Activated CD4-positive, alpha-beta memory T cell treated with anti-CD3 and anti-CD28 coated beads, Interleukin-2, amount 10 ng/mL, durations not matched to agents 7 days and 5 days (primary cell): ENCODE measurements at places on chromosomes 2 and 18. TPM values are rescaled to one million over a fixed set of nuclear protein-coding genes. Genes with fewer than 3 reads are reported as not detected.

GRCh38 chr2:28318462-28319117 lies 74.1 kb upstream of the FOSL2 start:
- DNase-seq: no peak
- no peaks in the 10 kb centered on the region for H3K36me3 ChIP-seq
- H3K4me1 ChIP-seq: no peaks in the 10 kb centered on the region
- no peak overlapping the region for H3K27ac ChIP-seq
- no peak overlapping the region for H3K4me3 ChIP-seq
- H3K27me3 ChIP-seq: no peaks in the 10 kb centered on the region

GRCh38 chr2:181306785-181307184 lies 150.4 kb upstream of the ITGA4 start:
- peaks cover 69% of the 10 kb centered on the region for H3K4me1 ChIP-seq
- no peak for DNase-seq
- H3K4me3 ChIP-seq: peak overlapping the region; percentile 52
- no peaks in the 10 kb centered on the region for H3K27me3 ChIP-seq
- H3K36me3 ChIP-seq: no peaks in the 10 kb centered on the region

DNA sequence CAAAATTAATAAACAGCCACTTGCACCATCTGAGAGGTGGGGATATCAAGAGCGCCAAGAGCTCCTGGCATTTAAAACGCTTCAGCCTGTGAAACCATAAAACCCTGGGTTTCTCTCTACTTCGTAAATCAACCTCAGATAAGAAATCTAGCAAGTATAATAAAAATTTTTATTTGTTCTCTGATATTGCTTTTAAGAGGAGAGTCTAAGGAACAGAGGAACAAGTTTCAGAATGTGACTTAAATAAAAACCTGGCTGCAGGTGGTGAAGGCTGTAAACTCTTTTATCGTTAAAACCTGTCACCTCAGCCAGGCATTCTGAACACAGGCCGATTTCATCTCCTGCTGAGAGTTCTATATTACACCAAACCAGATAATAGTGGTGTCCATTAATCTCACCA lies 9.9 kb downstream of the DYTN start:
- no peak for DNase-seq
- no peaks in the 10 kb centered on the region for H3K4me1 ChIP-seq
- peaks cover 12% of the 10 kb centered on the region for H3K27me3 ChIP-seq
- no peaks in the 10 kb centered on the region for H3K36me3 ChIP-seq
- no peak overlapping the region for H3K4me3 ChIP-seq

CFAP65 gene
- not detected for total RNA-seq

GRCh38 chr2:69490486-69490885 lies 53.3 kb upstream of the NFU1 start:
- peaks cover 26% of the 10 kb centered on the region for H3K4me1 ChIP-seq
- H3K27ac ChIP-seq: no peak overlapping the region
- no peak overlapping the region for H3K4me3 ChIP-seq
- no peak for DNase-seq
- H3K36me3 ChIP-seq: peaks cover 60% of the 10 kb centered on the region

TLX2 gene
- 2.6 TPM for total RNA-seq

DNA sequence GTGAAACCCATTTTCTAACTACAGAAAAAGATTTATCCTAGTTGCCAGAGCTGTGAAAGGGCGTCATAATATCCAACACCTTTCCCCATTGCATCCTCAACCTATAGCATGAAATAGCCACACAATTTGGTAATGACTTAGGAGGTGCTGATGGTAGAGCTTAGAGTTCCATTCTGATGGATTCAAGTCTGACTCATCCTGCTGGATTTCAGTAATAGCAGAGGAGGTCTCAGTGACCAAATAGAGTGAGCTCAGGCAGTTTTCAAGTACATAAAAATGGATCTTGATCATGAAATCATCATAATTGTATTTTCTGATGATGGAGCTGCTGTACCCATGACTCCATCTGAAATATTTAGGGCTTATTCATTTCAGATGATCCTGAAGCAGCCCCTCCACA lies 270.7 kb upstream of the KLHL29 start:
- H3K27me3 ChIP-seq: no peaks in the 10 kb centered on the region
- H3K4me3 ChIP-seq: no peak overlapping the region
- no peaks in the 10 kb centered on the region for H3K4me1 ChIP-seq

- DNase-seq: peak; percentile 44
- peaks cover 5% of the 10 kb centered on the region for H3K36me3 ChIP-seq
- peaks cover 10% of the 10 kb centered on the region for H3K27me3 ChIP-seq
- no peak overlapping the region for H3K27ac ChIP-seq
- no peak overlapping the region for H3K4me3 ChIP-seq
Measured at GRCh38 chr2:37568565-37568964, 102.9 kb downstream of the CDC42EP3 start.

- H3K36me3 ChIP-seq: no peaks in the 10 kb centered on the region
- no peaks in the 10 kb centered on the region for H3K4me1 ChIP-seq
- no peak overlapping the region for H3K4me3 ChIP-seq
- DNase-seq: no peak
Measured at GRCh38 chr2:146982393-146982846, 862.4 kb upstream of the ACVR2A start.

DNA sequence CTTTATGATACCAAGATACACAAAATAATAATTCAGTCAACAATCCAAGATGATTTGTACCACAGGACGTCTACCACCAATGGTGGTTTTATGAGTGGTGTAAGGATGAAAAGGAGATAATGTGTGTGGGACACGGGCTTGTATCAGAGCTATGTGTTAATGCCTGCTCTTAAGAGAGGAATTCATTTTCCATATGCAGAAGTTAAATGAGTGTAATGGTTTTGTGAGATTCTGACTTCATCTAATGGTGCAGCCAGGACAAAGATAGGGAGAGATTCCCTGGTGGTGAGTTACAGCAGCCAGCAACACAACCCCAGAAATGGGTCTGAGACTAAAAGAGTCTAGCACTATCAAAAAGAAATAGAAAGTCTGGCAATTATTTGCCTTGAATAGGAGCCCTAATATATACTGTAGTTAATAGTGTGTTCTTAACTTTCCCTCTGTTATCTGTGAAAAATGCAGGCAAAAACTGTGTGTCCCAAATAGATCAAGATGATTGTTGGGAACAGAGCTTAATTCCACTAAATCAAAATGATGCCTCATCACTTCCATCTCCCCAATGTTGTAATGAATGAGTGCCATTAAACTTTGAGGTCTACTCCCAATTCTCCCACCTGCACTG lies 455.0 kb upstream of the TCF4 start:
- no peak overlapping the region for H3K4me3 ChIP-seq
- no peak overlapping the region for H3K27ac ChIP-seq
- H3K36me3 ChIP-seq: no peaks in the 10 kb centered on the region
- DNase-seq: no peak
- no peaks in the 10 kb centered on the region for H3K27me3 ChIP-seq

DNA sequence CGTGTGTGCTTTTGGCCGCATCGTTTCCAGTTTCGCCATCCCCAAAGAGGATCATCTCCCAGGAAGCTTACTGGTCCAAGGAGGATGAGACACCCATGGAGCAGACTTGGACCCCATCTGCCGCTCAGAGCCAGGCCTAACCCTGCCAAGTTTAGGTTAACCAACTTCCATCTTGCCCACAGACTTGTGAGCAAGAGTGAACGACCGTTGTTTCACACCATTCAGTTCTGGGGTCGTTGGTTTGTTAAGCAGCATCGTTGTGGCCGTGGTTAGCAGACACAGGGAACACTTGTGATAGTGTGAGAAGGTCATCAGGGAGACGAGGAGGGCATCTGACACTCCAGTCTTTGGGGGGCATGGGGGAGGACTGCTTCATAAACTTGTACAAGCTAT lies 15.1 kb downstream of the IL1R2 start:
- peaks cover 14% of the 10 kb centered on the region for H3K4me1 ChIP-seq
- DNase-seq: no peak
- H3K4me3 ChIP-seq: no peak overlapping the region
- H3K27ac ChIP-seq: no peak overlapping the region
- H3K27me3 ChIP-seq: no peaks in the 10 kb centered on the region

- H3K27me3 ChIP-seq: no peaks in the 10 kb centered on the region
- no peaks in the 10 kb centered on the region for H3K36me3 ChIP-seq
- H3K4me3 ChIP-seq: no peak overlapping the region
- no peaks in the 10 kb centered on the region for H3K4me1 ChIP-seq
- H3K27ac ChIP-seq: no peak overlapping the region
Measured at GRCh38 chr18:55768255-55768654, 180.3 kb upstream of the TCF4 start.

GRCh38 chr18:55142410-55142809 lies 183.1 kb upstream of the CCDC68 start:
- H3K27ac ChIP-seq: no peak overlapping the region
- no peaks in the 10 kb centered on the region for H3K36me3 ChIP-seq
- no peak overlapping the region for H3K4me3 ChIP-seq
- no peaks in the 10 kb centered on the region for H3K27me3 ChIP-seq
- no peaks in the 10 kb centered on the region for H3K4me1 ChIP-seq

SCN3A gene
- total RNA-seq: not detected
